ENCODE measurements at places on chromosomes 7 and 10.

GRCh38 chr10:86597306-86597705 is 57.0 kb upstream of the OPN4 start:
- DNase-seq, result no peak

DNA sequence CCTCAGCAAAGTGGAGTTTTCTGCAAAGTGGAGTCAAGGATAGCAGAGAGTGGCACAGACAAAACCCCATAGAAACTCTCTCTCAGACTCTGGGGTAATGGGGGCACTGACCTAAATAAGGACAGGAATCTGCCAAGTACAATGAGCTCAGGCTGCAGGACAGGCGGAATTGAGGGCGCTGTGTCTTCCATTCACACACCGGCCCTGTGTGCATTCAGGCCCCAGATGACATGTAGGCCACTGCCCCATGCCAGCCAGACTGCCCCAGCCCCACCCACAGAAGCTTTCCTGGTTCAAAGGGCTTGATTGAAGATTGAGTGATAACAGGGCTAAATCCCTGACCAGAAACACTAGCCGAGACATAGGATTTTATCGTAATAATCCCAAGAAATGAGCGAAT is 52.7 kb downstream of the EEPD1 start:
- DNase-seq, result no peak

DNA sequence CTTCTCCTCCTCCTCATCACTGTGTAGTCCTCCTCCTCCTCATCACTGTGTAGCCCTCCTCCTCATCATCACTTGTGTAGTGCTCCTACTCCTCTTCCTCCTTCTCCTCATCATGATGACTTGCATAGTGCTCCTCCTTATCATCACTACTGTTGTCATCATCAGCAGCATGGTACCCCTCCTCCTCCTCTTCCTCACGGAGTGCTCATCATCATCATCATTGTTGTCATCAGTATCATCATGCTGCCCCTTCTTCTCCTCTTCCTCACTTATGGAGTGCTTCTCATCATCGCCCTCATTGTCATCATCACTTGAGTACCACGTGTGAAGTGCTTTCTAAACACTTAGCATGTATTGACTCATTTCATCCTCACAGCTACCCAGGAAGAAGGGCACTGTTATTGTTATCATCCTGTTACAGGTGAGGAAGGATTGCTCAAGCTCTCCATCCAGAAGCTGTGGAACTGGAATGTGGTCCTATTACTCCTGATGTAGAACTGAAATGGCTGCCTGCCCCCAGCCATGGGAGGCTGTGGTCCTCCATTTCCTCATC is 122.8 kb upstream of the SHH start:
- no peak for DNase-seq

- no peak for DNase-seq
These were observed 1.2 kb downstream of the ING3 start for GRCh38 chr7:120951826-120952225.

- DNase-seq, result no peak
These were observed 13.0 kb downstream of the HNRNPA2B1 start for GRCh38 chr7:26187380-26188205.

GRCh38 chr10:110797416-110797815 is 74.3 kb upstream of the PDCD4 start:
- DNase-seq, result no peak

DNA sequence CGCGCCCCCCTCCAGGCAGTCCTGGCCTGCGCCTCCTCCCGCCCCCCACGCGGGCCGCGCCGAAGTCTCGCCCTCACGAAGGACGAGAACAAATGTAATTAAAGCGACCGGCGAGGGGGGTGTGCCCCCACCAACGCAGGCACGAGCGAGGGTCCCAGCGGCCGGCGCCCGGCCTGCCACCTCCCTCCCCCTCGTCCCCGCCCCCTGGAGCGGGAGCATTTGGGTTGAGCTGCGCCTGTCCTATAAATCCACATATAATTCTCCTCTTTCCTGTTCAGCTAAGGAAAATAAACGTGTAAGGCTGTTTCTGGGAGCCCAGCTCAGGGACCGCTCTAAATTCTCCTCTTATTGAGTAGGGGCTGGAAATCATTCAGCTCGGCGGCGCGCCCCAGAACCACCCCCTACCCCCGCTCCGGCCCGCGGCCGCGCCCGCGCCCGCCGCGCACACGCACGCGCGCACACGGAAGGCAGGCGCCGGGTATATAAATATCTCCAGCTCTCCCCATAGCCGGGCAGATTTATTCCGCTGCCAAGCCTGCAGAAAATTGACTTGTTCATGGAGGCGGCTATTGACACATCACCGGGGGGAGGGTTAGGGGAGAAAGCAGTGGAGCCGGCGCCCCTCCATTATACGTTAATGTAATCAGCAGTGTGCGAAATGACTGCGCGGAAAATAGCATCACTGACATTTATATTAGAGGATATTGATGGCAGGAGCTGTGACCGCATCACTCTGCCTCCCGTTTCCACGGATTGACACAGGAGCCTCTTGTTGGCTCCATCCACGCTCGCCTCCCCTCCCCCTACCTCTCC is 61.6 kb upstream of the BTRC start:
- no peak for DNase-seq

- DNase-seq, result no peak
These were observed 40.0 kb downstream of the CREM start for GRCh38 chr10:35166607-35167006.

GRCh38 chr10:121459622-121460453 is 138.4 kb downstream of the FGFR2 start:
- no peak for DNase-seq

GRCh38 chr10:124008681-124009080 is 84.7 kb downstream of the CHST15 start:
- no peak for DNase-seq

- DNase-seq, result no peak
These were observed 15.4 kb downstream of the GSDME start for GRCh38 chr7:24741679-24742505.

- no peak for DNase-seq
These were observed 56.3 kb upstream of the PNLIP start for GRCh38 chr10:116489460-116489859.

GRCh38 chr7:55512635-55513191 is 59.6 kb downstream of the VOPP1 start:
- no peak for DNase-seq

DNA sequence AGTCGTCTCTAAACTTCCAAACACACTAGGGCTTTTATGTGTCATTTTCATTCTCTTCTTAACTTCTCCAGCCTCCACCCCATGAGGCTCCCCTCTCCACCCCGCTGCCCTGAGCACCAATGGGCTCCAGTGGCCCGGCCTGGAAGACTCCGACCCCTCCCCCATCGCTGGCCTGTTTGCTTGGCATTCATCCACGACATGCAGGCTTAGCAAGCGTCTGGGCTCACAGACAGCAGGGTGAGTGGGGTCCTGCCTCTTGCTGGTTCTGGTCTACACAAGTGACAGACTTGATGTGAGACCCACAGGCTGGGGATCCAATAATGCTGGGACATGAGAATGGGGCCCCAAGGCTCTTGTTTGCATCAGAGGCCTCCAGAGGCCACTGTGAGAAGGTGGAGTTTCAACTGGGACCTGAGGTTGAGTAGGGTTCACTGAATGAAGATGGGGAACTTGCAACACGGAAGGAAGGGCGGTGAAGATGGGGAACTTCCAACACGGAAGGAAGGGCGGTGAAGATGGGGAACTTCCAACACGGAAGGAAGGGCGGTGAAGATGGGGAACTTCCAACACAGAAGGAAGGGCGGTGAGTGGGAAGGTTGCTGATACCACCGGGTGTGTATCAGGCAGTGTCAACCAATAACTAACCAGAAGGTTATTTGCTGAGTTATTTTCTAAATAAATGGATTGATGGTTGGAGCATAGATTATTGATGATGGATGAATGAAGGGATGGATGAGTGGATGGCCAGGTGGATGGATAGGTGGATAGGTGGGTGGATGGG is 14.0 kb downstream of the KNDC1 start:
- no peak for DNase-seq

DNA sequence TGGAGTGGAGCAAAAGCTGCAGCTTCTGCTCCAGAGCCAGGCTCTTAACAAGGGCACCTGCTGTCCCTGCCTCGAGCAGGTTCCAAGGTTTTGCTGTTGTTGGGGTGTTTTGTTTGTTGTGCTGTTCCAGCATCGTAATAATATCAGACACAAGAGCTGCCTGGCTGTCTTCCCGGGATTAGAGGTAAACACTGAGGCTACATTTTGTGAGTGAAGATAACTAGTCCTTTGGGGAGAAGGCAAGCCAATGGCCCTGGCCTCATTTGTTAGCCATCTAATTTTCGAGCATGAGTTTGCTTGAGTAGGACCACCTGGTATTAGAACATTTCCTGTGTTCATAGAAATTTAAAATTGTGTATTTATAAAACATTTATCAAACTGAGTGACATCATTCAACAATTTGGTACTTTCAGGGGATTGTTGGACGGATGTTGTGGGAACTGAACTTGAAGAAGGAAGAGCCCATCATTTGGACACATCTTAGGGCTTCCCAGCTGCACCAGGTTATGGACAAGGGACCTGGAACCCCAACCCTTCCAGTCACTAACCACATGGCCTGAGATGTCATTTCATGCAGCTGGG is 555.0 kb downstream of the TNS3 start:
- no peak for DNase-seq

- DNase-seq, result no peak
These were observed 15.2 kb upstream of the FGFR2 start for GRCh38 chr10:121613456-121613855.

- no peak for DNase-seq
These were observed 8.0 kb downstream of the SYCE1 start for GRCh38 chr10:133557381-133557780.

DNA sequence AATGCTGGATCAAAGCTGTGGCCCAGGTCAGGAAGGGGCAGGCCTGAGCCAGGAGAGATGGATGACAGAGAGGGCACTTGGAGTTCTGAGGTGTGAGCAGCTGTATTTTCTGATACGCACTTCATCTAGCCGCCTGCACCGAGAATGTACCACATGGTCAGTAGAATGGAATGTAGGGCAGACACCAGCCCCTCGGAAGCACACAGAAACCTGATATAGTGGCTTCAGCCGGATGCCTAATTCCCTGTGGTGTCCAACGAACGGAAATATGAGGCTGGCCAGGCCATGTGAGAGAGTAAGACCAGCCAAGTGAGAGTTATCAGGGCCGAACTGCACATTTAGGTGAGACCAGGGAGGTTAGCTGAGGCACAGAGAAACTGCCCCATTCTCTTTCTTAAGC is 46.7 kb upstream of the PLCE1 start:
- DNase-seq, result no peak

DNA sequence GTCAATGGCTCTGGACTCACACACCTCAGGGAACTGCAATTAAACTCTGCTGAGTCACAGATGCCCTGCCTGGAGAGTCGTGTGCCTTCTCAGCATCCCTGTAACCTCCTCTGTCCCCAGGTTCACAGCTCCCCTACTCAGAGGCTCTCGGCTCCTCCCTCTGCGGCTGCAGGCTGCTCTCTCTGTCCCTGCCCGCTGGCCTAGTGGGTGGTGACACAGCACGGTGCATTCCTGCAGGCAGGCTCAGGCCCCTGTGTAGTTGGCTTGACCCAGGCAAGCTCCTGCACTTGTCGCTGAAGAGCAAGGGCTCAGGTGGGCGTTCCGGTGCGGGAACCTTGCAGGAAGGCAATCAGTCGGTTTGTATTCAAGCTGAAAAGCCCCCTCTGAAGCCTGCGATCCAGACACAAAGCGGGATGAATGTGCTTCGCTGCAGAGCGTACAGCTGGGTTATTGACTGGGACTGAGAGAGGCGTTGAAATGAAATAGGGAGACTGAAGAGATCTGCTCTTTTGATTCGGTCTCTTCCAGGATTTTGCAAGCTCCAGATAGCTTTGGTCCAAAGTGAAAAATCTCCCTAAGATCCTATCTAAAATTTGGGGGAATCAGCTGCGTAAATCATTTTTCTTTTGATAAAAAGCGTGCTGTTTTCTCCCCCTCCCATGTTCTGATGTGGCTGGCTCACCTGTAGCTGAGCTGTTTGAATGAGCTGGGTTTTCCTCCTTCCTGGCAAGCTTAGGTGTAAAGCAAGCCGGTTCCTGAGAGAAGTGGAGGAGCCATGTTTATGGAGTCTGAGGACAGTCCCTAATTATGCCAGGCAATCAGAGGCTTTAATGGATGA is 208.7 kb upstream of the PHYHIPL start:
- DNase-seq, result no peak

DNA sequence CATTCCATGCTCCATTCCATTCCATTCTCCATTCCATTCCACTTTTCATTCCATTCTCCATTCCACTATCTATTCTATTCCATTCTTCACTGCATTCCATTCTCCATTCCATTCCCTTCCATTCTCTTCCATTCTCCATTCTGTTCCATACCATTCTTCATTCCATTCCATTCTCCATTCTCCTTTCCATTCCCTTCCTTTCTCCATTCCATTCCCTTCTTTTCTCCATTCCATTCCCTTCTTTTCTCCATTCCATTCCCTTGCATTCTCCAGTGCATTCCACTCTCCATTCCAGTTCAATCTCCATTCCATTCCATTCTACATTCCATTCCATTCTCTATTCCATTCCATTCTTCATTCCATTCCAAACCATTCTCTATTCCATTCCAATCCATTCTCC is 80.3 kb downstream of the NSUN6 start:
- no peak for DNase-seq

- DNase-seq, result peak; percentile 69
These were observed at the start of gene FAS for GRCh38 chr10:88990384-88991160. FAS (plus strand) TSS chr10:88990798; CDS start chr10:88990877, 79 bp downstream.

Measured in stimulated activated CD4-positive, alpha-beta T cell treated with anti-CD3 and anti-CD28 coated beads, Interleukin-12 subunit alpha, Interleukin-12 subunit beta, amount 100 ng/mL, for 4 hours (primary cell).